Left renal cortex interstitium (tissue), 4 donors: ENCODE measurements at places on chromosomes 1 and 21. TPM values are rescaled to one million over a fixed set of nuclear protein-coding genes. Genes with fewer than 3 reads are reported as not detected.
A peak's percentile ranks its signal among the peaks of the same experiment; 100 is the strongest.

DNA sequence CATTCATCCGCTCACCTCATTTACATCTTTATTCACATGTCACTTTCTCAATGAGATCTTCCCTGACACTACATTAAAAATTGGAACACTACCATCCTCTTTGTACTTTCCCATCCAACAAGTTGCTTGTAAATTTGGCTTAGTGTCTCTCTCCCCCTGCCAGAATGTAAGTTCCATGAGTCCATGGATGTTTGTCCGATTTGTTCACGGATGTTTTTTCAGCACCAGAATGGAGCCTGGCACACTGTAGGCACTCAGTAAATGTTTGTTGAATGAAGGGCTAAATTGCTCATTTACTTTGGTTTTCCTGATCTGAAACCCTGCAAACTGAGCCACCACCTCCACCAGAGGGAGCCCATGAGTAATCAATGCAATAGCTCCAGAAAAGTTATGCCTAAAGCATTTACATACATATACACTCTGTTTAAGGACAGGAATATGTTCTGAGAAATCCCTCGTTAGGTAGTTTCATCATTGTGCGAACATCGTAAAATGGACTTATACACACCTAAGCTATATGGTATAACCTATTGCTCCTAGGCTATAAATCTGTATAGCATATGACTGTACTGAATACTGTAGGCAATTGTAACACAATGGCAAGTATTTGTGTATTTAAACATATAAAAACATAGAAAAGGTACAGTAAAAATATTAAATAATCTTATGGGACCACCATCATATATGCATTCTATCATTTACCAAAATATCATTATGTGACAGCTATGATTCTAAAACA is 2.8 kb upstream of the EYA3 start:
- peak; percentile 51 for DNase-seq

The SPRR2A gene
- not detected for polyA plus RNA-seq

The PKP1 gene
- polyA plus RNA-seq = 0.13 TPM

DNA sequence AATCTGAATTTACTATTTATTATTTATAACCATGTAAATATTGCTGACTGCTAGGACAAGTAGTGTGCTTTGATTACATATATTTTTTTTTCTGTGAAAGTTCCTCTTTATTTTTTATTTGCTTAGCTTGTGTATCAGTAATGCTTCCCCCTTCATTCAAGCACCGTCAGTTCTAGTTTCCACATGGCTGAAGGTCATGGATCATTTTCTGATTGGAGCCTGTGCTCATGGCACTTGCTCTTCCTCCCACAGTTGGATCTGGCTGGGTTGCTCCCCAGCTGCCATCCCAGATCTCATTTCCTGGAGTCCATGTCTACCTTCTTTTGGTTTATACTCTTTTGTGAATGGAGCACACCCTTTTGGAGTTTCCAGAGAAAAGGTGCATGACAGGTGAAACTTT is 57.0 kb upstream of the IGSF5 start:
- no peak for DNase-seq

DNA sequence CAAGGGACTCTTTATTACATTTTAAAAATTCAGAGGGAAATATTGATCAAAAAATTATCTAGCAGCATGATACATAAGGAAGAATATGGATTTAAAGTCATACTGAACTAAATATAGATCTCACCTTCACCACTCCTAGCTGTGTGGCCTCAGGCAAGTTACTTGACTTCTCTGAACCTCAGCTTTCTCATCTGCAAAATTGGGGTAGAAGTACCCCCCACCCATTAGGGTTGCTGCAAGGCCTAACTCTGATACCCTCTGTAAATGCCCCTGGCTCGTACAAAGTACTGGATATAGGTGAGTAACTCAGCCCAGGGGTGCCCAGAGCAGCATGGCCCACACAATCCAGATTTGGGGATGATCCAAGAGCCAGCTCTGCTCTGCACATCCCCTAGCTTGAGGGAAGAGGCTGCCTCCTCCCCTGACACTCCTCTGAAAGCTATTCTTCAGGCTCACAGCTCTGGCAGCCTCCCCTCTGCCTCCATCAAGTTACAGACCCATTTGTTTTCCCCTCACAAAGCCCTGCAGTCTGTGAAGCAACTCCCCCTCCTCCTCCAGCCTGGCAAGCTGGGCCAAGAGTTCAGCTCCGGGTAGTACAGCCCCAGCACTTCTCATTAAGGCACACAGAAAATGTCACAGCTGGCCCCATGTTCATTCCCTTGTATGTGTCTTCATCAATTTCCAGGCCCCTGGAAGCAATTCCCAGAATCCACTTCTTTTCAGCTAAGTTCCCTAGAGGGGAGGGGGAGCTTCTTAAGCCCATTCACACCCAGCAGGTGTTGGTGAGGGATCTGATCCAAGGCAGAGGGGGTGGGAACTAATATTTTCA is 143.7 kb downstream of the PLPP3 start:
- no peak for DNase-seq

DNA sequence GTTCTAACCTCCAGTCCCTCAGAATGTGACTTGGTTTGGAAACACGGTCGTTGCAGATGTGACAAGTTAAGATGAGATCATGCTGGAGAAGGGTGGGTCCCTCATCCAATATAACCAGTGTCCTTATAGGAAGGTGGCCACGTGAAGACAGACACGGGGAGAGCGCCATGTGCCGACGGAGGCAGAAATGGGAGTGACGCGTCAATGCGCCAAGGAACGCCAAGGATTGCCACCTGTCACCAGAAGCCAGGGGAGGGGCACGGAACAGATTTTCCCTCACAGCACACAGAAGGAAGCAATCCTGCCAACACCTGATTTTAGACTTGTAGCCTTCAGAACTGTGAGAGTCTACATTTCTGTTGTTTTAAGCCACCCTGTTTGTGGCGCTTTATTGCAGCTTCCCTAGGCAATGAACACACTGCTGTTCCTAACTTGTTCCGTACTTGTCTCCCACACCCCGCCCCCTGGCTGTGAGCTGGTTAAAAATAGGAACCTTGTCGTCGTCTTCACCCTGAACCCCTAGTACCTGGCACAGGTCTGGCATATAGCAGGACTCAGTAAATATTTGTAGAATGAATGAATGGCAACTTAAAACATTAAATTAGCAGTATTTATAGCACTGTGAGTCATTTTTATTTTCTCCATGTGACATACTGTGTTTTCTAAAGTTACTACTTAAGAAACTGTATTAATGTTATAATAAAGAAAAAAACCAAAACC is 14.2 kb downstream of the RIMS3 start:
- DNase-seq = no peak

DNA sequence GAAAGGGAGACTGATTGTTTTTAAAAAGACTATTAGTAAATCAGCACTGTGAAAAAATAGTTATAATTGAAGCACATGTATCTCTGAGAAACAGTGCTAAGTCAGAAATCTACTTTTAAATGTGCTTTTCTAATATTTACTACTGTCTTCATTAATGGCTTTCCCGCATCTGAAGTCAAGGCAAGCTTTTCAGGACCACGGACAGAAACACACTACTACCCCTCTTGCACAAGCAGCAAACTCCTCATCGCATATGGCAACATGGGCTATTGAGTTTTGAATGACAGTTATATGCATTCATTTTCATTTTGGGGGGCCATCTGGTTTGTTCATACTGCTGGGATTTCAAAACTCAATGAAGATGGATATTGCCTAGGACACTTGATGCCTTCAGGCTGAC is 433.4 kb upstream of the CAMK1G start:
- DNase-seq = peak; percentile 23

- no peak for DNase-seq
Measured at GRCh38 chr1:12343823-12344487, 114.1 kb downstream of the VPS13D start.

DNA sequence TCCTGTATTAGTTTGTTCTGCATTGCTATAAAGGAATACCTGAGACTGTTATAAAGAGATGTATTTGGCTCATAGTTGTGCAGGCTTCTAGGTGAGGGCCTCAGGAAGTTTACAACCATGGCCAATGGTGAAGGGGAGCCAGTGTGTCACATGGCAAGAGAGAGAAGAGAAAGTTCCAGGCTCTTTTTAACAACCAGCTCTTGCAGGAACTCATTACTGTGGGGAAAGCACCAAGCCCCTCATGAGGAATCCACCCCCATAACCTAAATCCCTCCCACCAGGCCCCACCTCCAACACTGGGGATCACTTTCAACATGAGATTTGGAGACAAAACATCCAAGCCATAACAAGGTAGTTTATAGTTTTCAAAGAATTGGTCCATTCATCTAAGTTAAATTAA is 5.0 kb upstream of the MEAF6 start:
- DNase-seq = no peak

The NEGR1 gene
- polyA plus RNA-seq = 4.0 TPM

- no peak for DNase-seq
Measured at GRCh38 chr21:27206368-27206982, 239.6 kb upstream of the ADAMTS5 start.

- DNase-seq = no peak
Measured at GRCh38 chr1:219988387-219988786, 57.9 kb downstream of the EPRS1 start.

DNA sequence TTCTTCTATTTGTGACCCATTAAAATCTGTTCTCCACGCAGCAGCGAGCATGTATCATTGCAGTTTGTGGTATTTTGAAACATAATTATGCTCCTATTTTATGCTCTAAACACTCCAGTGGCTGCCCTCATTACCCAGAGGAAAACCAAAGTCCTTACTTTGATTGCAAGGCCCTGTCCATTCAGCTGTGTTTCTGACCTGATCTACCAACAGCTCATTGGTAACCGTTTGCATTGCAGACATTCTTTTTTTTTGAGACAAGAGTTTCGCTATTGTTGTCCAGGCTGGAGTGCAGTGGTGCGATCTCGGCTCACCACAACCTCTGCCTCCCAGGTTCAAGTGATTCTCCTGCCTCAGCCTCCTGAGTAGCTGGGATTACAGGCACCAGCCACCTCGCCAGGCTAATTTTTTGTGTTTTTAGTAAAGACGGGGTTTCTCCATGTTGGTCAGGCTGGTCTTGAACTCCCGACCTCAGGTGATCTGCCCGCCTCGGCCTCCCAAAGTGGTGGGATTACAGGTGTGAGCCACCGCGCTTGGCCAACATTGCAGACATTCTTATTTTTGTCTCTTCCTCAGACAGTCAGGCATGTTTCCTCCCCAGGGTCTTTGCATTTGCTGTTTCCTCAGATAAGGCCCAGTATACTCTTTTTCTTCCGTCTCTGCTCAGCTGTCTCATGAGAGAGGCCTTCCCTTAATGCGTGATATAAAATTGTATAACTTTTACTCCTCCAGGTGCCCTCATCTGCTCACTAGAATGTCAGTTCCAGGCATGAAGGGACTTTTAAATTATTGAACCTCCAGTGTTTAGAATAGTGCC is 32.5 kb downstream of the THRAP3 start:
- no peak for DNase-seq
